ENCODE measurements at places on chromosomes 4 and X.

DNA sequence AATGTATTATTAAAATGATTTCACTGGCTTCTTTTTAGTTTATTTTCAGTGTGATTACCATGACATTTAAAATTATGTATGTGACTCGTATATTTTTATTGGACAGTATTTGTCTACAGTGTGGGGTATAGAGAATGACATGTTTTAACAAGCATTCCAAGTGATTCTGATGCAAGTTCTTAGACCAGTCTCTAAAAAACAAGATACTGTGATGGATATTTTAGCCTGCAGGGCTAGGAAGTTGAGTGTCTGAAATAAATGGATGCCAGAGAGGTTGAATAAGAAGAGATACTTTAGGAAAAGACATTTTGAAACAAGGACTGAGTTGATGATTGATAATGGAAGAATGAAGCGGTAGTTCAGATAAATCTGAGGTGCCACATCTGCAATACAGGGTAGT, 3.5 kb upstream of the MAD2L1 start:
- no peak for DNase-seq

DNA sequence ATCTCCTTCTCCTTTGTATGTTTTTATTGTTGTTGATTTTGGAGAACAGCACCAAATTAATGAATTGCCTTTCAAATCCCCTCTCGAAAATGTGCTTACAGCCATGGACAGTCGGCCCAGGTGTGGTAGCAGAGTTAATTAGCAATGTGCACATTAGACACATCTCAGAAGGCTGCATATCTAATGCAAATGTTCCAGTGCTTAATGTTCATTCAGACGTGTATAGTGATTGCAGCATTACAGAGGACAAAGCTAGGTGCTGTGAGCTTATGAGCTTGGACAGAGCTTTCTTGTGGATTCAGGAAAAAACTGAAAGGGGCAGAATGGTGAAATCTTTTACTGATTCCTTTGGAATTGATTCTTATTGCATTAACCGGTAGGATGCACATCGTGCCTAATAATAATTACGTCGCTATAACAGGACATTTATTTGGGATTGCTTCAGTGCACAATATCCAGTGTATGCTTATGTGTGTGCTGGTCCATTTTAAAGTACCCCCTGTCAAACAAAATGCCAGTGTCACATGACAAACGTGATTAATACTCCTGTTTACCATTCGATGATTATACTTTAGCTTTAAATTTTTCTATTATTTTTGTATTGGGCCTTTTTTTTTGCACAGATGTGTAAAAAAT, 552.9 kb upstream of the EPHA5 start:
- DNase-seq = no peak

DNA sequence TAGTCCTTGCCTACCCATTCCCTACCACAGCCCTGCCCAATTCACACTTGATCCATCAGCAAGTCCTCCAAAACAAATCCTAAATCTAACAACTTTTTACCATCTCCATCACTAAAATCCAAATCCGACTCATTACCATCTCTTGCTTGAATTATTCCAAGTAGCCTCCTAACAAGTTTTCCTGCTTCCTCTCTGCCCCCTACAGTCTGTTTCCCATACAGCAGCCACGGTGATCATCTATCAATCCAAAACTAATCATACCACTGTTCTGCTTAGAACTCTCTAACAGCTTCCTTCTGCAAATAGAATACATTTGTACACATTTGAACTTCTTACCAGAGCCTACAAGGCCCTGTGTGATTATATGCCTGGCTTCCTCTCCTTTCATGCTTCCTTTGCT, 133.0 kb downstream of the SHROOM4 start:
- DNase-seq = no peak

DNA sequence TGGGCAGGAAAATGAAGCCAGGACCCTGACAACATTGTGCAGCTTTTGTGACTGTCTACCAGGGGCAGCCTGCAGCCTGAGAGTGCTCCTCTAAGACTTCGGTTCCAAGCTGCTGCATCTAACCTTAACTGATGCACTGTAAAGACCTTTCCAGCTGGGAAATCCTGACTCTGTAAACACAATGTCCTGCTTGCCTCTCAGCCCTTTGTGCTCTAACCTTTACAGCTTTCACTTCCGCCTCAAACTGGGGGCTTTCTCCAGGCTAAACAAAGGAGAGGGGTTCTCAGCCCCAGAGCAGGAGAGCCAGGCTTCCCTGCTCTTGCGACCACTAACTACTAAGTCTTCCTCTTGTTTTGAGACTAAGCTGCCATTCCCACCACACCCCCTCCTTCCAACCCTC, 19.3 kb upstream of the RASL11B start:
- DNase-seq = no peak

GRCh38 chrX:123809854-123810375, 49.9 kb upstream of the XIAP start:
- no peak for DNase-seq

DNA sequence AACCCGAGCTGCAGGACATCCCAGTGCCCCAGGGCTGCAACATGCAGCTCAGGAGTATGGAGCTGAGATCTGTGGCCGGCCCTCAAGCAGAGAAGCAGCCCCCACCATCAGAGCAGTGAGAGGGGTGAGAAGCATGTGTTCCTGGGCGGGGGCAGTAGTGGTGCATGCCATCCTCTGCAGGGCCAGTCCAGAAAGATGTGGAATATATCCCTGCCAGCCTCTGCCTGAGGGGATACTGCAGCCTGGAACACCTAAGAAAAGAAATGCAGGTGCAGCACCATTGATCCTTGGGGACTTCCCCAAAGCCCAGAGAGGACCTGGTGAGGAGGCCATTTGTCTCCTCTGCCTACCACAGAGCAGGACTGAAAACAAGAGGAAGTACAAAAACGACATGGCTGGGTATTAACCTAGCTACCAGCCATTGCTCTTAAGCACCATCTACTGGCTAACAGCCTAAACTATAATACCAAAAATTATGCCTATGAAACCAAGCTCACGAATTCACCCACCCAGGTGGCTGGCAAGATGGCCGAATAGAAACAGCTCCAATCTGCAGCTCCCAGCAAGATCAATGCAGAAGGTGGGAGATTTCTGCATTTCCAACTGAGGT, 158.8 kb downstream of the ADGRA3 start:
- DNase-seq = no peak

- DNase-seq = no peak
Measured at GRCh38 chr4:168304744-168305459, 13.7 kb downstream of the DDX60 start.

DNA sequence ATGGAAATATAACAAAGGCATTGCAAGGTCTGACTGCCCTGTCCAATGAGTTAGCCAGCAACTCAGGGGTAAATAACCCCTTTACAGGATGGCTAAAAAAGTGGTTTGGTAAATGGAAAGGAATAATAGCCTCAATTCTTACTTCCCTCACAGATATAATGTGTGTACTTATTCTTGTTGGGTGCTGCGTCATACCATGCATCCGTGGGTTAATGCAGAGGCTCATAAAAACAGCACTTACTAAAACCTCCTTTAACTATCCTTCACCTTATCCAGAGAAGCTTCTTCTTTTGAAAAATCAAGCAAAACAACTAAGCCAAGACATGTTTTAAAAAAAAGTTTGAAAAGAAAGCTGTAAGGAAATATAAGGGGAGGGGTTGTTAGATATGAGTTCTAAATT, 301.0 kb downstream of the PAPSS1 start:
- no peak for DNase-seq

DNA sequence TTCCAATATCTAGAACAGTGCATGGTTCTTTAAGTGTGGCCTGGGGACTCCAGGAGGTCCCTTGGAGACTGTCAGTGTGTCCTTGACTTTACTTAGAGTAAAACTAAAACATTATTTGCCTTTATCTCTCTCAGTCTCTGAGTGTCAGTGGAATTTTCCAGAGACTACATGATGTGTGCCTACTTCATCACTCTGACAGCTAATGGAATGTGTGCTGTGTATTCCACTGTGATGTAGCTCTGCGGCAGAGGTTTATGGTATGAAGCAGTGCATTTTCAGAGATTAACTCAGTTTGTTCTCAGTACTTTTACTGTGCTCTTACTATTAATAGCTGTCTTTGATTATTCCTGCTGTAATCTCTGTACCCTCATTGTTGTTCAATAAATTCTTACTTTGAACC, 85.6 kb downstream of the MANBA start:
- no peak for DNase-seq

DNA sequence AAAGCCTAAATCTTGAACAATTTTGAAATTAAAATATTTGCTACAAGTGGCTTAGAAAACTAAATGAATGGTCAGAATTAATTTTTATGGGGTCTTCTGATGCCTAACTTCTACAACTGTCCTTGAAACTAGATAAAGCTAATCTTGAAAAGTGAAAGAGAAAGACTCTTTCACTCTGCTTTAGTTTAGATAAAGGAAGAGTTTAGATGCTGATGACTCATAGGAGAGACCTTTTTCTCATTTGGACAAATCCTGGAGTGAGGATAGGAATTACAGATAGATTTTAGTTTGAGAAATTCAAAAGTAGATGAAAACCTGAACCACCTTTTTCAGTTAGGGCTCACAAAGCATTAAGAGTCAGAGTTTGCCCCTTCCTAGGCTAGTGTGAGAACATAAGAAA, 342.3 kb upstream of the GRID2 start:
- DNase-seq = no peak

GRCh38 chr4:143085224-143085623, 99.5 kb upstream of the USP38 start:
- no peak for DNase-seq

DNA sequence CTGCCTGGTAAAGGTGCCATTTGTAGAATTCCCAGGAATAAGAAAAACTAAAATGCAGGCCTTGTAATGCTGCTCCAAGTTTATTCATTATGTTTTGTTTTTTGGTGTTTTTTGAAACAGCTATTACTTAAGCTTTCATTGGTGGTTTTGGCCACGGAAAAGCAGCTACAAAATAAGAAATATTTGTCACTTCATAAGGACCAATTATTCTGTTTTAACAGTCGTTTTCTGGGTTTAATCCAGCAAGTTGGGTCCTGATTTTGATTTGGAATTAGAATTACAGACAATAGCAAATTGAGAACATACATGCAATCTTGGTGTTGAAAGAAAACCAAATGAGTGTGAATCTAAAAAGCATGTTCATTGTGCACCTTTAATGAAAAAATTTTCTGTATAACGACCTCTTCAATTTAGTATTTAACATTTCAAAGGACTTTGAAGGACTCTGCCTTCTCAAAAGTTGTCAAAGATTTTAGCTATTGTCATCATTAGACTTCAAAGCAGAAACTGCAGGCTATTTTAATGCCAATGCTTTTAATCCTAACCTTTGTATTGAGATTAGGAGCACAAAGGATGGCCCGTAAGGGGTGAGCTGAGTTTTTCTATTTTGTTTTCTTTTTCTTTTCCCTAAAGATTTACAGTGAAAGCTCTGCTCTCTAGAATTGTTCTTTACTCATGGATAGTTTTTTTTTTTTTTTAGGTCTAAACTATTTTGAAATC, 26.7 kb upstream of the STOX2 start:
- DNase-seq = no peak

- DNase-seq = no peak
Measured at GRCh38 chr4:88002786-88003185, 4.6 kb upstream of the PKD2 start.

DNA sequence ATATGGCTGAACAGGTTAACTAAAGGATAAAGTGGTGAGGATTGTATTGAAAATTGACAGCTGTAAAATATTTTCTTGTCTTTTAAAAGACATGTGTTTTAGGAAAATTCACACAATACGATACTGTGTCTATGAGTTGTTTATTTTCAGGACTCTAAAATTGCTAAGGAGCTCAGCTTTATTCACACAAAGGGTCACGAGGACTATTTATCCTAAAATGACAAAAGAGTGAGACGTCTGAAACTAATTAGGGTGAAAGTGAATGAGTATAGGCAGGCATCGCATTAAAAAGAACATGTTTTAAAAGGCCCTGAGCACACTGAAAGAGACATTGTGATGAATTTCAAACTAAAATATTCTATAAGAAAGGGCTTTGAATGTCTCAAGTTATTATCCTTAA, 304.7 kb downstream of the SH2D1A start:
- no peak for DNase-seq

DNA sequence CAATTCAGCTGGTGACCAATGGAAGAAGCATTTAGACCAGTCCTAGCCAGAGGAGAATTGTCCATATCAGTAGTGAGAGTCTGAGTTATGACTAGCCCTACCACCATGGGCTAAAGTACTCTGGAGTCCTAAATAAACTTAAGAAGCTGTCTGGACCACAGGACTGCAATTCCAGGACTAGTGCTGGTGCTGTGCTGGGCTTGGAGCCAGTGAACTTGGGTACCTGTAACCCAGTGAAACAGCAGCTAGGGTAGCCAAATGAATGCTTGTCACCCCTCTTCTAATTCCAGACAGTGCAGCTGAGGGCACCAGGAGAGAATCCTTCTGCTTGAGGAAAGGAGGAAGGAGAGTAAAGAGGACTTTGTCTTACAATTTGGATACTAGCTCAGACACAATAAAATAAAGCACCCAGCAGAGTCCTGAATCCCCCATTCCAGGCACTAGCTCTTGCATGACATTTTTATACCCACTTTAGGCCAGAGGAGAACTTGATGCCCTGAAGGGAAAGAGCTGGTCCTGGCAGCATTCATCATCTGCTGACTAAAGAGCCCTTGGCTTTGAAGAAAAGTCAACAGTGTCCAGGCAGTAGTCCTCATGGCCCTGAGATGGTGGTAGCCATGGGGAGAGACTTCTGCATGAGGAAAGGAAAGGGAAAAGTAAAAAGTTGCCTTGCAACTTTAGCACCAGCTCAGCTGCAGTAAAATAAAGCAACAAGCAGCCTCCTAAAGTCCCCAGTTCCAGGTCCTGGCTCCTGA, 2675.7 kb downstream of the PCDH7 start:
- no peak for DNase-seq

DNA sequence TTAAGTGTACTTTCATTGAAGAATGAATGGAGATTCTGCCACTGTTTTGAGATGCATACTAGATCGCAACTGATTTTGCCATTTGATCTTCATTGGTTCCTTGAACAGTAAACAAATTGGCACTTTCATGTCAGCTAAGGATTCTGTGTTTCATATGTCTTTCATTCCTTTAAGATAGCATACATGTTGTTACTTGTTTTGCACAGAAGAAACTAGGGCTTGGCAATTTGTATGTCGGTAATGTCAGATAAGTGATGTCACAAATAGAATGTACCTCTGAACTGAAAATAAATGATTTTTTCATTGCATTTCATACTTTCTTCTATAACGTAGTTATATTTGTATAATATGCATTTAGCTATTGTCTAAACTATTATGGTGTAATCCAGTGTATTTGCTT, 73.2 kb upstream of the TENM3 start:
- DNase-seq = no peak

- DNase-seq = peak; percentile 58
Measured at GRCh38 chrX:49166914-49167739, 4.6 kb downstream of the MAGIX start.

DNA sequence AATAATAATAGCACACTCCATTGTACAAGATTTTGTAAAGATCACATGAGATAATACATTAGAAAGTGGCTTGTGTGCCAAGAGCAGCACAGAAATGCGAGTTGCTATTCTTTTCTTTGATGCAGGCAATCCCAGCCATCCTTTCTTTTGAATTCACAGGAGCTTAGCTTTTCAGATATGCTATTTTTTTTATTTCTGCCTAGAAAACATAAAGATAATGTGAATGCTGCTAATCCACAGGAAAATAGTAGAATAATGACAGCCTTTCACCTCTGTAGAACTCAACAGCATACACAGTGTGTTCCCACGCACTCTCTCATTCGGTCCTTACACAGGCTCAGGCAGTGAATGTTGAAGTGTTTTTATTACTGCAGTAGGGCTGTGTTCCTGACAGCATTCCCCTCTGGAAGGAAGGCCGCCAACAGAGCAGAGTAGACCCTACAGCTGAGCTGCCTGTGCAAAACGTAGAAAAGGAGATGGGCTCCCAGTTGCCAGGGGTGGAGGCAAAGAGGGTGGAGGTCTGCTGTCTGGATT, 138.8 kb upstream of the TAPT1 start:
- no peak for DNase-seq

Measured in activated T-cell treated with anti-CD3 and anti-CD28 coated beads for 24 hours (primary cell).